ENCODE measurements at places on chromosomes 2 and 18.

DNA sequence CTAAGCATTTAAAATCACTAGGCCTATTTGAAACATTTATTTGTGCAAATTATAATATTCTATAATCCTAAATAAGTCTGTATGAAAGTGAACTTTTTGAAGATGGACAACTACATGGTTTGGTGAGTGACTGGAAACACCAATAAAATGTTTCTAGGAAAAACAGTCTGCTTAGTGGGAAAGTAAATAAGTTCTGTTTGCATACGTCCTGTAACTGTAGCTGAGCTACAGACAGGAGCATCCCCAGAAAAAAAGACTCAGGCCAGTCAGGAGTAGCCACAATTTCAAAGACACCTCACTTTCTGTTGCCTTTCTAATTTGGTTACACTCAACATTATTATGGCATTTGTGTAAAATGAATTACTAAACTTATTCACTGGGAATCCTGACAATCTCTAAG, 28.4 kb upstream of the KCNJ3 start:
- H3K27me3 ChIP-seq: peaks cover 4% of the 10 kb centered on the region
- no peak for DNase-seq

DNA sequence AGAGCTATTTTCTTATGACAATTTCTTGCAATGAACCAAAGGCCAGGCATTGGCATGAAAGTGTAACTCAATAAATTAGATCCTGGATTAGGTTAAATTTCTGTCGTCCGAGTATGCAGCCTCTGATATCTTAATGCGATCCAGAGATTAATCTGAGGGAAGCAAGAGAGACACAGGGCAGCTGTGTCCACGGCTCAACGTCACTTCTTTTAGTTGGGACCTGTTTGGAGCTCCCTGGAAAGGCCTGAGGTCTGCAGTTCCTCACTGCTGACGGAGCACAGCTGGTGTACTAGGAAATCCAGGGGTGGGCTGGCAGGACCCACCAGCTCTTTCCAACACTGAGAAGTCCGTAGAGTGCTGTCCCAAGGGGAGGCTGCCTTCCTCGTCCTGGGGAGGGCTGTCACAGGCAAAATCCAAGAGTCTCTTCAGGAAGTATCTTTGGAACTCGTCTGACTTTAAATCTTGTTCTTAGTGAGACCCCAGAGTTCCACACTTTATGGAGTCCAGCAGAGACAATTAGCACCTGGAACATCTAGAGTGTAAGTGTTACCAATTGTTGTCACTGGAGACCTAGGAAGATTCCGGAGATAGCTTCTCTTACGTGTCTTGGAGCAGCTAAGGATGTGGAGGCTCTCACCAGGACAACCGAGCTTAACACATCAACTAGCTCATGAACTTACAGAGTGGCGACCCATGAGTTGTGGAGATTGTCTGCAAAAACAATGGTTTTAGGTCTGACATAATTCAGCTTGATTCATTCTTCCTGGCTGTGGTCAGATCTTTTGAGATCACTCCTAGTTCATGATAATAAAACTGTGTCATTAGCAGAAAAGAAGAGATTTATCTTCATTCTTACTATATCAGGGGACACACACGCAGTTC, 173.7 kb downstream of the ACKR3 start:
- H3K36me3 ChIP-seq: no peaks in the 10 kb centered on the region
- H3K27me3 ChIP-seq: no peaks in the 10 kb centered on the region
- H3K4me1 ChIP-seq: peaks cover 24% of the 10 kb centered on the region
- no peak for DNase-seq

DNA sequence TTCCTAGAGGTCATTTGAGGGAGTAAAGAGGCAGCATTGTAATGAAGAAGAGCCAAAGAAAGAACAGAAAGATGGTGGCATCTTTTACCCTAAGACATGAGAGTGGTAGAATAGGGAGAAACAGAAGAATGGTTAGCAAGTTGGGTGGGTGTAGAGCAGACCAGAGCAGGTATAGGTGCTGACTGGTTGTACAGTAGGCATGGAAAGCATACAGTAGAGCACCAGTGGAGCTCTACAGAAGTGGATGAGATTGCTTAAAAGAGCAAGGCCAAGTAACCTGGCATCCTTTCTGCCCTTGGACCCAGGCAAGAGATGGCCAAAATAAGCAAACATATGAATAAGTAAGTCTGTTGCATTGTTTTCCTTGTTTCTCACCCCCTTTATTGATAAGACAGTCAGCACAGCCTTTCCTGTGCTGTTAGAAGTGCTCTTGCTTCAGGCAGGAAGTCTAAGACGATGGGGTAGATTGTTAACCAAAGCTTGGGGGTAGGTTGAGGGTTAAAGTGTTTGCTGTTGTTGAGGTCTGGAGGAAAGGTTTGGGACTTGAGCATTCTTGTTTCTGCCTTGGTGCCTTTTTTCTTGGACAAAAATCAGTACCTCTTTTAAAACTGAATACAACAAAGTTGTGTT, 76.9 kb downstream of the DIS3L2 start:
- no peak for DNase-seq
- no peak overlapping the region for H3K27ac ChIP-seq
- H3K36me3 ChIP-seq: no peaks in the 10 kb centered on the region
- no peaks in the 10 kb centered on the region for H3K27me3 ChIP-seq
- H3K4me1 ChIP-seq: no peaks in the 10 kb centered on the region

DNA sequence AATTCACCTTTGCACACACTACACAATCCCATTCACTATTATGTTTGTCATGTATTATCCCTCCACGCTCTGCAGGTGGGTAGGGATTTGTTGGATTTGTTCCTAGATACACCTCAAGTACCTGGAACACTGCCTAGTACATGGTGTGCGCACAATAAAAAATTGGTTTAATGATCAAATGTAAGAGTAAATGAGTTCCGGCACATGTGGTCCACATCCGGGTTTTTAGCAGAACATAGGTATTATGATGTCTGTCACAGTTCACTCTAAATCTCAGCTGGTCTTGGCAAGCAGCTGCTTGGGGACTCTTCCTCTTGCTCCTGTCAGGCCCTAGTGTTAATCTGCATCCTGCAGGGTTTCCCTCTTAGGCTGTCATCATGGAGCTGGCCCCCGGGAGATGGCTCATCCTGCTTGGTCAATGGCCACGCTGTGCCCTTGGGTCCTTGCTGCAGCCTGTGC, 21.8 kb upstream of the IL1R1 start:
- no peak overlapping the region for H3K27ac ChIP-seq
- no peaks in the 10 kb centered on the region for H3K36me3 ChIP-seq
- no peaks in the 10 kb centered on the region for H3K4me1 ChIP-seq
- DNase-seq: no peak

- no peak overlapping the region for H3K27ac ChIP-seq
- H3K36me3 ChIP-seq: no peaks in the 10 kb centered on the region
- no peaks in the 10 kb centered on the region for H3K27me3 ChIP-seq
- no peaks in the 10 kb centered on the region for H3K4me1 ChIP-seq
Observed at GRCh38 chr2:169129703-169130243, 60.4 kb downstream of the DHRS9 start.

GRCh38 chr2:43425659-43426058, 170.2 kb downstream of the THADA start:
- peaks cover 49% of the 10 kb centered on the region for H3K4me1 ChIP-seq
- no peak overlapping the region for H3K4me3 ChIP-seq
- H3K36me3 ChIP-seq: peaks cover 6% of the 10 kb centered on the region
- peak overlapping the region; percentile 83 for H3K27ac ChIP-seq

Measured in RWPE2 (cell line).